ENCODE measurements at places on chromosomes 3 and 15.

GRCh38 chr3:188194332-188194731 lies 40.4 kb downstream of the LPP start:
- no peak for DNase-seq

- no peak for DNase-seq
Measured at GRCh38 chr15:72781631-72782030, 1.9 kb downstream of the ADPGK start.

- DNase-seq = no peak
Measured at GRCh38 chr3:29307295-29307694, 26.4 kb downstream of the RBMS3 start.

GRCh38 chr3:144270100-144270499 lies 298.5 kb downstream of the DIPK2A start:
- DNase-seq = no peak

GRCh38 chr3:14377838-14378169 lies 24.6 kb upstream of the SLC6A6 start:
- DNase-seq = no peak

DNA sequence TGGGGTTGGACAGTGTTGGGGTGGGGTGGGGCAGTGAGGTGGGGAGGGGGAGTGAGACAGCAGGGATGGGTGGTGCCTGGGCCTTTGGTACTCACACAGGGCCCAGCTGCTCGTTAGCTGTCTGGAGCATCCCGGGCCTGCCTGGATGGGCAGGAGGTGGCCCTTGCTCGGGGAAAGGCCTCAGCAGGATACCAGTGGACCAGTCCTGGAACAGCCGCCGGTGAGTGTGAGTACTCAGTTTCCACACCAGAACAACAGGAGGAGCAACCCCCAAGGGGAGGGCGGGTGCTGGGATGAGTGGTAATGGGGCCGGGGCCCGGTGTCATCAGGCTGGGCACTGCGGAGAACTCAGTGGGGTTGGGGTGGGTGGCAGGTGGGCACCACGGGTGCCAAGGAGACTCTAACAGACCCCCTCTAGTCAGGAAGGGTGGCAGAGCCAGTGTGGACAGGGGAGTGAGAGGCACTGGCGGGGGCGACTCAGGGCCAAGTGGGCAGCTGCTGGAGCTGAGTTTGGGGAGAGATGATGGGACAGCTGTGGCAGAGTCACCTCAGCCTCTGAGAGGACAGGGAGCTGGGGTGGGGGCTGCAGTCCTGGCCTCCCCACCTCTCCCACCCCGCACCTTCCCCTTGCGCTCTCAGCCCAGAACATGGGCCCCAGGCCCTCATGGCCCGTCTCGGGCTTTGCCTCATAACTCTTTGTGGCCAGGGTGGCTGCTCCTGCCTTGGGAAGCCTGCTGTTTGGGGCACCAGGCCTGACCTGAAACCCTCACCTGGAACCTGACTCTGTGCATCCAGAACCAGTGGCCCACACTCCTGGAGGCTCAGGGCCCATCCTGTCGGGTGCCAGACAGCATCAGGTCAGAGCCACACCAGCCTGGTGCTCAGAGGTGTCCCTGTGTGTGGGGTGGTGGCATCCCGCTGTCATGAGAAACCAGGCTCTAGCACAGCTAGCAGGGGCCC lies 52.1 kb upstream of the PRR23E start:
- DNase-seq = no peak

Measured in hepatocyte (in vitro differentiated cells).